ENCODE measurements at places on chromosomes 16 and 17. TPM values are rescaled to one million over a fixed set of nuclear protein-coding genes. Genes with fewer than 3 reads are reported as not detected.

The TP53TG3B gene
- total RNA-seq = not detected

The SPN gene
- 1.8 TPM for total RNA-seq

The HIGD1B gene
- not detected for total RNA-seq

The FBXO39 gene
- not detected for total RNA-seq

The DCTN5 gene
- 3.5 TPM for total RNA-seq

The NPW gene
- total RNA-seq = not detected

The CCDC154 gene
- total RNA-seq = not detected

The CCR7 gene
- total RNA-seq = not detected

The PCGF2 gene
- total RNA-seq = 6.4 TPM

The CLTC gene
- total RNA-seq = 363 TPM

The TP53TG3C gene
- total RNA-seq = not detected

The CHMP1A gene
- total RNA-seq = 32.1 TPM

All from stomach (tissue), 19 donors.